ENCODE measurements at places on chromosomes 7 and 10.

GRCh38 chr10:118763202-118763988 lies 8.6 kb upstream of the CACUL1 start:
- DNase-seq: peak; percentile 84

DNA sequence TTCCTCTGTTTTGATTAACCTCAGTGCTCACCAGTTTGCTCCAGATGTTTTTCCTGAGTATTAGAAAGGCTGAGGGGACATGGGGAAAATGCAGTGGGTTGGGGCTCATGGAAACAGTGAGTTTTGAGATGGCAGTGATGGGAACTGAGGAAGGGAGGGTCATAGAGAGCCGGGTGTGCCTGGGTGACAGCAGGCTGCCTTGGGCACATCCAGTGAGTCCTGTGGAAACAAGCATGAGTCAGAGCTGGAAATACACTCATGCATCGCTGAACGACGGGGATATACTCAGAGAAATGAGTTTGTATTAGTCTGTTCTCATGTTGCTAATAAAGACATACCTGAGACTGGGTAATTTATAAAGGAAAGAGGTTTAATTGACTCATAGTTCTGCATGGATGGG lies 202.2 kb downstream of the TMEM178B start:
- no peak for DNase-seq

- DNase-seq: no peak
Observed at GRCh38 chr7:124263232-124263827, 230.5 kb upstream of the TMEM229A start.

GRCh38 chr7:45881759-45882464 lies 6.4 kb upstream of the IGFBP1 start:
- DNase-seq: no peak

DNA sequence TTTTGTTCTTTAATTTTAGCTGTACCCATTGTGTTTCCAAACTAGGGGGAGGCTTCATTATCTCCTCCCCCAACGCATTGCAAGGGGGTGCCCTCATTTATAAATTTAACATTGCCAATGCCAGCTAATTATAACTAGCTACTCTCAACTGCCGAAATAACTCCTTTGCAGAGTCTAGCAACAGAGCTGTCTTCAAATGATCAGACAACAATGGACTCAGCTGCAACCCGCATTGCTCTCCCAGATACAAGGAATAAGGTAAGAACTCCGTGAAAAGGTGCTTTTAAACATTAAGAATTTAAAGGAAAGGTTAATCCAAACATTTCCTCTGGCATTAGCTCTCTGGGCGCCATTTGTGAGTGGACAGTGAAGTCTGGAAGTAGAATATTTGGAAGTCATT lies 116.2 kb downstream of the GFRA1 start:
- DNase-seq: no peak
